ENCODE measurements at places on chromosomes 2 and 18. TPM values are rescaled to one million over a fixed set of nuclear protein-coding genes. Genes with fewer than 3 reads are reported as not detected.

Gene DYNC1I2
- total RNA-seq: 50.4 TPM

Gene UGT1A10
- not detected for total RNA-seq

Gene TMEM237
- 18.5 TPM for total RNA-seq

Gene TMEM169
- 0.73 TPM for total RNA-seq

- DNase-seq: no peak
- peak overlapping the region; percentile 29 for H3K4me3 ChIP-seq
- no peak overlapping the region for H3K27ac ChIP-seq
- H3K27me3 ChIP-seq: no peaks in the 10 kb centered on the region
- peaks cover 91% of the 10 kb centered on the region for H3K4me1 ChIP-seq
Observed at GRCh38 chr2:105872142-105872728, 127.5 kb downstream of the NCK2 start.

- no peaks in the 10 kb centered on the region for H3K27me3 ChIP-seq
- H3K27ac ChIP-seq: no peak overlapping the region
- no peak overlapping the region for H3K4me3 ChIP-seq
- DNase-seq: no peak
- H3K4me1 ChIP-seq: no peaks in the 10 kb centered on the region
Observed at GRCh38 chr2:99615247-99615771, 125.5 kb upstream of the REV1 start.

GRCh38 chr2:56184500-56185011, 766 bp downstream of the CCDC85A start:
- DNase-seq: no peak
- no peaks in the 10 kb centered on the region for H3K36me3 ChIP-seq
- H3K4me1 ChIP-seq: no peaks in the 10 kb centered on the region
- no peak overlapping the region for H3K4me3 ChIP-seq

DNA sequence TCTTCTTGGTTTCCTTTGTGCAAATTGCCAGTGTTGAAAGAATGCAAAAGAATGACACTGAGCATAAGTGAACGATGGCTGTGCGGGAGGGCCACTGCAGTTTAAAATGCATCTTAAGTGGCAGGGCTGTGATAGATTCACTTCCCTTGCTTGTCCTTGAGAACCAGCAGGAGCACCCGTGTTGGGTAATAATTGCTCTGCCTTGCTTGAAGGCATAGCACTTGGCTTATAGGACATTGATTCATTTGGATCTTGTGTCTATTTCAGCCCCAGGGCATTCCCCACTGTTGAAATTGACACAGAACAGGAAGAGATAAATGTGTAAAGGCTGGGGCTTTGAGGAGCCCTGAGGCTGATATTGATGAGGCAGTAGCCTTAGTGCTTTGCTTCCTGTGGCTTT, 1003.7 kb upstream of the GYPC start:
- no peaks in the 10 kb centered on the region for H3K36me3 ChIP-seq
- DNase-seq: no peak
- no peaks in the 10 kb centered on the region for H3K4me1 ChIP-seq
- no peak overlapping the region for H3K27ac ChIP-seq

GRCh38 chr2:172415865-172416183, 11.6 kb upstream of the ITGA6 start:
- H3K27ac ChIP-seq: no peak overlapping the region
- H3K36me3 ChIP-seq: no peaks in the 10 kb centered on the region
- H3K27me3 ChIP-seq: no peaks in the 10 kb centered on the region
- DNase-seq: no peak

- H3K4me3 ChIP-seq: no peak overlapping the region
- no peak for DNase-seq
- no peaks in the 10 kb centered on the region for H3K4me1 ChIP-seq
- no peak overlapping the region for H3K27ac ChIP-seq
- no peaks in the 10 kb centered on the region for H3K36me3 ChIP-seq
Observed at GRCh38 chr18:13422541-13423147, 204.1 kb downstream of the LDLRAD4 start.

DNA sequence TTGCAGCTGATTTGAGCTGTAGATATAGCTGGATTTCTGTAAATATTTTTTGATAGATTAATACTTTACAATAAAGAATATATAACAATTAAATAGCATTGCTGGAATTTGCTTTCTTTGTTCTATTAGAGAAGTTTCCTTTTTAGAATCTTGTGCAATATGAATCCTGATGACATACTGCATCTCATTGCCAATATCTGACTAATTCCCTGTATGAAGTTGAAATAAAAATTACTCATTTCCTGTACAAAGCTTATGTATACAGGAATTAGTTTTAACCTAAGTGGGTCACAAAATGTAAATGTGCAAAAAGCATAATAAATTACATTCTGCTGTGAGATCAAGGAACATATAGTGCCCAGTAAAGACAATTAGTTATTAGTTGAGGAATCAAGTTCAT, 72.8 kb upstream of the TMEFF2 start:
- no peak overlapping the region for H3K27ac ChIP-seq
- H3K4me3 ChIP-seq: no peak overlapping the region
- H3K27me3 ChIP-seq: no peaks in the 10 kb centered on the region
- H3K36me3 ChIP-seq: no peaks in the 10 kb centered on the region

DNA sequence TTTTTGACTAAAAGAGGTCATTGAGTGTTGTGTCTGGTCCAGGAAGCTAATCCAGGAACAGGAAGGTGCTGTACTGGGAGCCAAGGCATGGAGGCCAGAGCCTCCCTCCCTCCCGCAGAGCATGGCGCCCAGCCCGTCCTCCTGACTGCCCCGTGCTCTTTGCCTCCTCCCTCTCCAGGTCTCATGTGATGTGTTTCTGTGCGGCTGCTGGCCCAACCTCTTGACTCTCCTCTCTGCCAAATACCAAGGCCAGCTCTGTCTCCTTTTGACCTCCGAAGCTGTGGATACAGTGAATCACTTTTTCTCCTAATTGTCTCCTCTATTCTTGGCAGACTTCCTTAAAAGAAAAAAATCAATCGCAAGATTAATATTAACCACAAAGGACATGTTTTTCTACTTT, 284.1 kb downstream of the PHLPP1 start:
- H3K36me3 ChIP-seq: no peaks in the 10 kb centered on the region
- H3K27ac ChIP-seq: no peak overlapping the region
- no peaks in the 10 kb centered on the region for H3K27me3 ChIP-seq
- no peaks in the 10 kb centered on the region for H3K4me1 ChIP-seq
- no peak for DNase-seq
- no peak overlapping the region for H3K4me3 ChIP-seq

- no peak overlapping the region for H3K4me3 ChIP-seq
- no peaks in the 10 kb centered on the region for H3K36me3 ChIP-seq
- no peaks in the 10 kb centered on the region for H3K27me3 ChIP-seq
Observed at GRCh38 chr2:39179974-39180960, 59.4 kb upstream of the SOS1 start.

- H3K36me3 ChIP-seq: no peaks in the 10 kb centered on the region
- no peak overlapping the region for H3K27ac ChIP-seq
- no peaks in the 10 kb centered on the region for H3K4me1 ChIP-seq
Observed at GRCh38 chr2:133063775-133064174, 393.8 kb upstream of the LYPD1 start.

- H3K27ac ChIP-seq: no peak overlapping the region
- H3K27me3 ChIP-seq: no peaks in the 10 kb centered on the region
- no peak overlapping the region for H3K4me3 ChIP-seq
- H3K4me1 ChIP-seq: no peaks in the 10 kb centered on the region
Observed at GRCh38 chr2:128642821-128643220, 324.2 kb upstream of the HS6ST1 start.

GRCh38 chr2:28225473-28226080, 167.1 kb upstream of the FOSL2 start:
- no peak overlapping the region for H3K27ac ChIP-seq
- H3K36me3 ChIP-seq: no peaks in the 10 kb centered on the region
- no peak overlapping the region for H3K4me3 ChIP-seq
- DNase-seq: no peak
- no peaks in the 10 kb centered on the region for H3K27me3 ChIP-seq
- H3K4me1 ChIP-seq: no peaks in the 10 kb centered on the region

DNA sequence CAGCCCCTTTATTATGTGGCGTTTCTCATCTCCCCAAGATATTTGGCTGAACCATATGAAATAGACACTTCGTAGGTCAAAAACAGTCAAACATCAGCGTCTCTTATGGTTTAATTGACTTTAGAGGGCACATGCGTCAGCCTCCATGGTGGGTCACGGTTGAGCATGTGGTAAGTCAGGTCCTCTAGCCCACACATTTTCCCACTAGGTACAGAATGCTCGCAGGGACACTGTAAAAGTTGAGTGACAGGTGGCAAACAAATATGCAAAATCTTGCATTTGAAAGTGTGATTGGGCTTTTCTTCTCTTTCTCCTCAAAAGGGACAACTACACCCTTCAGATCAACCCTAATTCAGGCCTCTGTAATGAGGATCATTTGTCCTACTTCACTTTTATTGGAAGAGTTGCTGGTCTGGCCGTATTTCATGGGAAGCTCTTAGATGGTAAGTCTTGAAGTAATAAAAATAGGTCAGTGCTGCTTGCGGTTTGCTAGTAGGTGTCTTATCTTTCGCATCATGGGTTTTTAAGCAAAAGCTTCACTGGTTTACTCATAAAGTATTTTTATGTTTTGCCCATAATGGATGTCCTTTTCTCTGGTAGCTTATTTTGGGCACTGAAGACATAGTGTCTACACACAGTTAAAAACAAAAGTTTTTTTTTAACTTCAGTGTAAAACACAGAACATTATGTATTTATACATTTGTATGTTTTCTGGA, 261.3 kb downstream of the ALPK2 start:
- no peak for DNase-seq
- H3K4me3 ChIP-seq: no peak overlapping the region
- H3K4me1 ChIP-seq: no peaks in the 10 kb centered on the region
- H3K36me3 ChIP-seq: no peaks in the 10 kb centered on the region
- H3K27me3 ChIP-seq: no peaks in the 10 kb centered on the region

GRCh38 chr2:193774166-193774565, 1579.4 kb upstream of the TMEFF2 start:
- H3K36me3 ChIP-seq: no peaks in the 10 kb centered on the region
- H3K27ac ChIP-seq: no peak overlapping the region
- H3K4me3 ChIP-seq: no peak overlapping the region
- DNase-seq: no peak

DNA sequence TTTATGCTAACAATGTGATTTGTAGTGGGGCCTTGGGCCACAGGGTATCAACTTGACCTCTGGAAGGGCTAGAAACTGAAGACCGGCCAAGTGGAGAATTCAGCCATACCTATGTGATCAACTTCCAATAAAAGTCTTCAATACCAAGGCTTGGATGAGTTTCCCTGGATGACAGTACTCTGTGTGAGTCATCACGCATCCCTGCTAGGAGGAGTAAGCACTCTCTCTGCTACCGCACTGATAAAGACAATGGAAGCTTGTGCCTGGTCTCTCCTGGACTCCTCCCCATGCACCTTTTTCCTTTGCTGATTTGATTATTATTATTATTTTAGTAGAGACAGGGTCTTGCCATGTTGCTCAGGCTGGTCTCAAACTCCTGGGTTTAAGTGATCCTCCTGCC, 58.1 kb downstream of the SKA1 start:
- H3K27me3 ChIP-seq: no peaks in the 10 kb centered on the region
- DNase-seq: no peak
- H3K4me3 ChIP-seq: no peak overlapping the region
- H3K4me1 ChIP-seq: no peaks in the 10 kb centered on the region

GRCh38 chr2:186303091-186303490, 183.0 kb upstream of the ZC3H15 start:
- H3K4me3 ChIP-seq: no peak overlapping the region
- no peak for DNase-seq
- no peaks in the 10 kb centered on the region for H3K4me1 ChIP-seq
- H3K27me3 ChIP-seq: no peaks in the 10 kb centered on the region

GRCh38 chr18:78853341-78853740, 126.3 kb upstream of the SALL3 start:
- no peak overlapping the region for H3K4me3 ChIP-seq
- no peaks in the 10 kb centered on the region for H3K4me1 ChIP-seq
- H3K27me3 ChIP-seq: peaks cover 2% of the 10 kb centered on the region
- H3K27ac ChIP-seq: no peak overlapping the region
- H3K36me3 ChIP-seq: no peaks in the 10 kb centered on the region

DNA sequence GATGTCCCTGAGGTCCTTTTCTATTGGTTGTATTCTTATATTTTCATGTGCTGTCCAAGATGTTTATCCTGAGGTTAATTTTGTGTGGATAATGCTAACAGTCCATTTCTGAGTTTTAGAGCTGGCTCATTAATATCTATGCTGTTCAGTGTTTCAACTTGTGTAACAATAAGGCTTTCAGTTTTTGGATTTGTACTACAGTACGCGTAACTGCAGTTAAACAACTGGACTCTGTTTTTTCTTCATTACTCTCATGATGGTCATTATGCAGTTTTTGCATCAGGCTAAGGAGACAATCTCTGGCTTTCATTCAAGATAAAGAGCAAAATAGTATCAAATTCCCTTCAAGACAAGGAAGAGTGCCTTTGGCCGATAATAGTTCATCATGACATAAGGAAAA, 1364.8 kb downstream of the DPP10 start:
- H3K27ac ChIP-seq: no peak overlapping the region
- no peak for DNase-seq
- H3K4me3 ChIP-seq: no peak overlapping the region

GRCh38 chr2:40164736-40165508, 287.0 kb downstream of the SLC8A1 start:
- DNase-seq: no peak
- H3K4me3 ChIP-seq: no peak overlapping the region
- no peaks in the 10 kb centered on the region for H3K4me1 ChIP-seq

DNA sequence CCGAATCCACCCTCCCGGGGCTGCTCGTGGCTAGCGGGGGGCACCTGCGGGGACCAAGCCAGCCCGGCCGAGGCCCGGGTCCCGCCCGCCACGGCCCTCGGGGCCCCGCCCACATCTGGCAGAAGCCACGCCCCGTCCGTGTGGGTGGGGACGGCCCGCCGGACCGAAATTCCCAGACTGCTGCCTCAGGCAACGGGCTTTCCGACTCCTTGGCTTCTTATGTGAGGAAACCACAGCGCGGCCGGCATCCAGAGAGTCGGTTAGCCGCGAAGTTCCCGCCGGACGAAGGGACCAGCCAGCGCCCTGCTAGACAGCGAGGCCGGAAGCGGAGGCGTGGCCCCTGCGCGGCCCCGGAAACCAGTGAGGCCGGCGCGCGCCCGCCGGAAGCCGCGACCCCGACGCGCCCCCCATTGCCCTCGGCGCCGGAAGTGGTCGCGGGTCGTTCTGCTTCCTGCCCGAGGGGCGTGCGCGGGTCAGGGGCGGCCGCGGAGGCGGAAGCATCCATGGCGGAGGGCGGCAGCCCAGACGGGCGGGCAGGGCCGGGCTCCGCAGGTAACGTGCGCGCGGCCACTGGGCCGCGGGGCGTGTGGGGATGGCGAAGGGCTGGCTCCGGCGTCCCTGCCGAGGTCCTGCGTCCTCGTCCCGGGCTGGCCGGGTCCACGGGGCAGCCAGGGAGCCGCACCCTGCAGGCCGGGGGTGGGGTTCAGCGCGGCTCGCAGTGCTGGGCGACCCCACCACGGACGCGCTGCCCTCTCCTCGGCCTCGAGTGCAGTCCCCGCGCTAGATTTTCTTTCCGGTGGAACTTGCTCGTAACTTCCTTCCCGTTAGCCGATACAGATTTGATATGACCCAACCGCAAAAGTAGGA, at the start of gene ASB1:
Gene ASB1 (plus strand): TSS at position 360 of the 867 bp plus-strand sequence. CDS start 144 bp downstream, at position 504.
- H3K4me3 ChIP-seq: peak within 1 kb of the TSS; percentile 91
- peaks cover 31% of the 10 kb centered on the region for H3K4me1 ChIP-seq
- H3K36me3 ChIP-seq: peaks cover 5% of the 10 kb centered on the region
- DNase-seq: peak; percentile 84
- no peaks in the 10 kb centered on the region for H3K27me3 ChIP-seq

- no peak overlapping the region for H3K4me3 ChIP-seq
- H3K27me3 ChIP-seq: no peaks in the 10 kb centered on the region
- H3K27ac ChIP-seq: no peak overlapping the region
- peaks cover 6% of the 10 kb centered on the region for H3K4me1 ChIP-seq
- no peak for DNase-seq
Observed at GRCh38 chr2:96251721-96252292, 14.0 kb downstream of the TMEM127 start.

- H3K27ac ChIP-seq: peak overlapping the region; percentile 38
- H3K36me3 ChIP-seq: peaks cover 26% of the 10 kb centered on the region
- H3K27me3 ChIP-seq: no peaks in the 10 kb centered on the region
Observed at GRCh38 chr2:201151127-201151981, 31.6 kb upstream of the CASP10 start.
